Thoracic aorta (tissue), 2 donors: ENCODE measurements at places on chromosomes 16 and 17.

DNA sequence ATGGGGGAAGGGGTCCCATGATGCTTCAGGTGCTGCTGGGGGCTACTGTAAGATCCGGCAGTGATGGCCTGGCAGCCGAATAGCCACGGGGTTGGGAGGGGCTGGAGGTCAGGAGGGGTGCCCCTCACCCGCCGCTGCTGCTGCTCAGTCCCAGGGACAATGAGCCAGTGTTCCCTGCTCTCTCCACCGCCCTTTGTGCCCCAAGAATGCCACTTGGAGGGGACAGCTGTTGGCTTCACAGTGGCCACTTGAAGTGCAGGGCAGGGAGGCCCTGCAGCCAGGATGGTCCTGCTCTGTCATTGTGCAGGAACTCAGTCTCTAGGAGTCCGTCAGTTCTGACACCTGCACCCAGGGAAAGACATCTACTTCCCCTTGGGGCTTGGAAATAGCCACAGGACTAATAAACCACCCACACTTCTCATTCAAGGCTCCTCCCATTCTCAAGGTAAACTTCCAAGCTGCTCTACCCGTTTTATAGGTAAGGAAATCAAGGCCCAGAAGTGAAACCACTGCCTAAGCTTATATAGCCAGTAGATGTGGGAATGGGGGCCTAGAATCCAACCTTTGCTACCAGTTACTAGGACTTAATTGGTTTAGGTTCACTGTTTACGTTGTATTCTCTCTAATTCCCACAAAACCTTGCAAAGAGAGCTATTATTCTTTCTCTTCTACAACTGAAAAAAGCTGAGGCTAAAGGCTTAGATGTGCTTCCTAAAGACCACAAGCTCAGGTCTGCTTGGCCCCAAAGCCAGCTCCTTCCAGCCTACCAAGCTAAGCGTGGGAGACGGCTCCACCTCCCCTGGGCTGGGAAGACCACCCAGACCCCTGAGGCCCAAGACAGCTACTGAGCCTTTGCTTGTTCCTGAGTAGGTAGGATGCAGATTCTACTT, 6.2 kb upstream of the CPSF4L start:
- no peaks in the 10 kb centered on the region for H3K27me3 ChIP-seq
- no peaks in the 10 kb centered on the region for H3K4me1 ChIP-seq
- no peaks in the 10 kb centered on the region for H3K36me3 ChIP-seq
- H3K27ac ChIP-seq, result no peak overlapping the region

DNA sequence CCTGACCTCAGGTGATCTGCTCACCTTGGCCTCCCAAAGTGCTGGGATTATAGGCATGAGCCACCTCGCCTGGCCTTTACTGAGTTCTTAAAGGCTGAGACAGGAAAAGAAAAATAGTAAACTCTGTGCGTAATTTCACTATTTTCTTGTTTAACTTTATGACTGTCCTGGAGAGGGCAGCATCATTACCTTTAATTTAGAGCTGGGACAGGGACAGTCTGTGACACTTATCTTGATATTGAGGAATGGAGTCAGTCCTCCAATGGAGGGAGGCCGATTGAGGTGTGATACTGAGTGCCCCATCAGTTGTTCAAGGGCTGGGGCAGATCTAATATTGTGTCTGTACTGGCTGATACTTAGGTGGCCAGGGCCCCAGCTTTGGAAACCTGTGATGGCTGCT, 21.5 kb upstream of the SPN start:
- H3K4me3 ChIP-seq, result no peak overlapping the region
- no peak for DNase-seq
- no peaks in the 10 kb centered on the region for H3K27me3 ChIP-seq
- no peaks in the 10 kb centered on the region for H3K36me3 ChIP-seq
- H3K4me1 ChIP-seq, result no peaks in the 10 kb centered on the region

DNA sequence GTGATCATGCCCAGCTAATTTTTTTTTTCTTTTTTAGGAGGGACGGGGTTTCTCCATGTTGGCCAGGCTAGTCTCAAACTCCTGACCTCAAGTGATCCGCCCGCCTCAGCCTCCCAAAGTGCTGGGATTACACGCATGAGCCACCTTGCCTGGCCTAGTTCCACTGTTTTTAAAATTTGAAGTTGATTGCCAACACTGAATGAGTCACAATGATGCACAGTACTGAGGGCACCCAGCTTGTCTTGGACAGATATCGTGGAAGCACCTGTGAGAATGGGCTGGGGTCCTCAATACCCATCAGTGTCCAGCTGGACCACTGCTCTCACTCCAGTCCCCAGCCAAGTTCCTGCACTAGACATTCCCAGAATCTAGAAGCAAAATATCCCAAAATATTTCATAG, 2.5 kb downstream of the KNOP1 start:
- H3K4me1 ChIP-seq, result peaks cover 3% of the 10 kb centered on the region
- no peak for DNase-seq
- H3K27ac ChIP-seq, result no peak overlapping the region
- H3K4me3 ChIP-seq, result no peak overlapping the region
- H3K36me3 ChIP-seq, result peaks cover 9% of the 10 kb centered on the region

- no peak overlapping the region for H3K27ac ChIP-seq
- DNase-seq, result no peak
- H3K27me3 ChIP-seq, result no peaks in the 10 kb centered on the region
- H3K4me1 ChIP-seq, result no peaks in the 10 kb centered on the region
Measured at GRCh38 chr17:10325031-10325695, 47.6 kb downstream of the MYH13 start.
